ENCODE measurements at places on chromosomes 16 and 17.

- DNase-seq, result no peak
Measured at GRCh38 chr16:49986351-49987124, 38.5 kb upstream of the CNEP1R1 start.

- DNase-seq, result no peak
Measured at GRCh38 chr16:52603015-52603414, 56.1 kb upstream of the TOX3 start.

GRCh38 chr16:12584488-12585233 is 219.0 kb downstream of the CPPED1 start:
- no peak for DNase-seq

GRCh38 chr17:27540318-27541101 is 84.3 kb downstream of the KSR1 start:
- no peak for DNase-seq

GRCh38 chr16:13351181-13351580 is 449.8 kb downstream of the SHISA9 start:
- DNase-seq, result no peak

- DNase-seq, result no peak
Measured at GRCh38 chr17:55433629-55434422, 12.2 kb upstream of the MMD start.

GRCh38 chr16:27228621-27229501 is 25.5 kb downstream of the KDM8 start:
- no peak for DNase-seq

GRCh38 chr16:50699326-50700159 is 6.1 kb downstream of the NOD2 start:
- no peak for DNase-seq

DNA sequence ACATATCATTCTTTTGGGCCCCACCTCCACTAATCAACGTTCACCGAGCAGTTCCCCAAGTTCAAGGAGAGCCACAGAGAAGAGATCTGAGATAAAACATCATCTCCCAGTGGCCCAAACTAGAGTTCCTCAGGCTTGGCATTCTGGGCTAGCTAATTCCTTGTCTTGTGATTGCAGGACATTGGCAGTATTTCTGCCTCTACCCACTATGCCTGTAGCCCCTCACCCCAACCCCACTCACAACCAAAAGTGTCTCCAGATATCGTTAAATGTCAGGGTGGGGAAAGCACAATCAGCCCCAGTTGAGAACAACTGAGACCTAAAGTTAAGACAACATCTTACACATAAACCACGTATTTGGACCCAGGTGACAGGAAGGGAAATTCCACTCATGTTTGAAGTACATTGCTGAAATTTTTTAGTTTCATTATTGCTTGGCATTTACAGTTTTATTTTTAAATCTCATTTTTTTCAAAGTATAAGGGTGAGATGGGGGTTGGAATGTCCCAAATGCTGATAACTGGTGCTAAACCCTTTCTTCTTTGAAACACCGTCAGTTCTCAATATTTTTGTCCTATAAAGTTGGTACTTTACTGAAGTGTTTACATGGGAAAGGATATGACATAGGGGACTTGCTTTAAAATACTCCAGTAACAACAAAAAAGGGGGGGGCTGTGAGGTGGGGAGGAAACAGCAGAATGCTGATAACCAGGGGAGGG is 13.6 kb downstream of the ZC3H7A start:
- DNase-seq, result no peak

GRCh38 chr16:10945065-10945787 is 862 bp downstream of the CLEC16A start:
- no peak for DNase-seq

GRCh38 chr17:41625602-41626001 is 1.2 kb upstream of the KRT17 start:
- DNase-seq, result no peak

- DNase-seq, result no peak
Measured at GRCh38 chr16:86939609-86940008, 361.3 kb downstream of the FOXL1 start.

GRCh38 chr16:72179204-72179970 is 7.4 kb upstream of the PMFBP1 start:
- no peak for DNase-seq

DNA sequence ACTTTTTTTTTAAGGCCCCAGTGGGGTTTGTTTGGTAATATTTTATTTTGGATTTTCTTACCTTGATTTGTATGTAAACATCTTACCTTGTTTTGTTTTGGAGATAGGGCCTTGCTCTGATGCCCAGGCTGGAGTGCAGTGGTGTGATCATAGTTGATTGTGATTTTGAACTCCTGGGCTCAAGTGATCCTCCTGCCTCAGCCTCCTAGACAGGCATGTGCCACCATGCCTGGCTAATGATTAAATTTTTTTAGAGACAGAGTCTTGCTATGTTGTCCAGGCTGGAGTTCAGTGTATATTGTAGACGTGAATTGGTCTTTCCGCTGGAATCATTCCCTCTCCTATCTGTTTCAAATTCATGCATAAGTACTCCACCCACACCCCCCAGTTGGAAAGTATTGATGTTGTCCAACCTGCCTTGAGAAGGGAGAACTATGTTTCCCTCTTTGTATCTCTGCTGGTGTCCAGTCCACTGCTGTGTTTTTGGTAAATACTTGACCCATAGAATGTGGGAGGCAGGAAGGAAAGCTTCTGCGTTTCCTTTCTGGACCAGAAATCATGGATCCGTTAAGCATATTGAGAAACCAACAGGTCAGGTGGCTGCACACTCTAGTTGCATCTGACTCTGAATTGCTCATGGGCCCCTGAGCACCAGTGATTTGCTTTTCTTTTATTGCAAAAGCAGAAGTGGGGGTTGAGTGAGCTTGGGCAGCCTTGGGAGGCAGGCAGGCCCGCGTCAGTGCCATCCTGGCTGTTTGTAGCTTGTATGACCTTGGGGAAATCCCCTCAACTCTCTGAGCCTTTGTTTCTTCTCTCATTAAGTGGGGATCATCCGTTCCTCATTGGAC is 25.0 kb downstream of the RMI2 start:
- no peak for DNase-seq

DNA sequence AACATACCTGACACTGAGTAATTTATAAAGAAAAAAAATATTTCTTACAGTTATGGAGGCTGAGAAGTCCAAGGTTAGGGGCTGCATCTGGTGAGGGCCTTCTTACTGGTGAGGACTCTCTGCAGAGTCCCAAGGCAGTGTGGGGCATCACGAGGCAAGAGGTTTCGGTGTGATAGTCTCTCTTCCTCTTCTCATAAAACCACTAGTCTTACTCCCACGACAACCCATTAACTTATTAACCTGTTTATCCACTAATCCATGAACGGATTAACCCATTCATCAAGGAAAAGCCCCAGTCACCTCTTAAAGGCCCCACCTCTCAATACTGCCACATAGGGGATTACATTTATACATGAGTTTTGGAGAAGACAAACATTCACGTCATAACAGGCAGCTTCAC is 20.1 kb downstream of the CIITA start:
- DNase-seq, result no peak

DNA sequence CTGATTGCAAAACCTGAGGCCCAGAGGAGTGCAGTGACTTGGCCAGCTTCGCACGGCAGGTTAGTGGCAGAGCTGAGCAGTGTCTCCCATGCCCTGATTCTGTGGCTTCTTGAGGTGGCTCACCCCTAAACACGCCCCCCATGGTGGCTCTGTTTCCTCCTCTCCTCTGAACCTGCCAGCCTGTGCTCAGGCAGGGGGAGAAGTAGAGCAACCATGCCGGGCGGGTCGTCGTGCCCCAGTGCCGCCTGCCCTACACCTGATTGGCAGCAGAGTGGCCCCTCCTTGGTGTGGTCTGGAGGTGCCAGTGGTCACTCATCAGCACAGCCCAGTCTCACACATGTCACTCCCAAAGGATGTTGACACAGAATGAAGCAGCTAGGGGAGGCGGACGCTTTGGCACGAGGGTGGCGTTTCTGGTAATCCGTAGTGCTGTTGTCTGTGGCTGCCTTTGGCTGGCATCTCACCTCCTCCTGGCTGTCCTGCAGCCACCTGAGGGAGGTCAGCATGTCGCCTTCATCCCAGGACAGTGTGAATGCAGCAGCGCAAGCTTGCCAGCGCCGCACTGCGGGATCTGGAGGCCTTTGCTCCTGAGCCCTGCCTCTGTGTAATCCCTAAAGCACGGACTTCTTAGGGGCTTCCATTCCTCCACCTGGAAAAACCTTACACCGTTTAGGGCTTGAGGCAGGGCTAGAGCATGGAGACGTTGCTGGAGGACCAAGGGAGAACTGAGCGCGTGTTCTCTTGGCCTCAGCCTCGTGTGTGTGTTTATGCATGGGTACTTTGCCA is 294.7 kb downstream of the SEC14L1 start:
- DNase-seq, result no peak

DNA sequence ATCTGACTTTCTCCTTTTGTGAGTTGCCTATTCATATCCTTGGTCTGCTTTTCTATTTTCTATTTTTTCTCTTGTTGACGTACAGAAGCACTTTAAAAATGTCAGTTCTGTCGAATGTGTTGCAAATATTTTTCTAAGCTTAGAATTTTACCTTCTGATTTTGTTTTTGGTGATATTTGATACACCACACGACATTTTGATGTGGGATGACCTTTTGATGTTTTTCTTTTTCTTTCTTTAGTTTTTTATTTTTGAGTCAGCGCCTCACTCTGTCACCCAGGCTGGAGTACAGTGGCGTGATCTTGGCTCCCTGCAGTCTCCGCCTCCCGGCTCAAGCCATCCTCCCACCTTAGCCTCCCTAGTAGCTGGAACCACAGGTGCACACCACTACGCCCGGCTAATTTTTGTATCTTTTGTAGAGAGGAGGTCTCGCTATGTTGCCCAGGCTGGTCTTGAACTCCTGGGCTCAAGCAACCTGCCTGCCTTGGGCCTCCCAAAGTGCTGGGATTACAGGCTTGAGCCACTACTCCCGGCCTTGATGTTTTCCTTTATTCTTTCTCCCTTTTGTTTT is 39.6 kb downstream of the WSB1 start:
- DNase-seq, result no peak

- no peak for DNase-seq
Measured at GRCh38 chr16:8194794-8195193, 395.5 kb downstream of the TMEM114 start.

- DNase-seq, result no peak
Measured at GRCh38 chr17:31869797-31870568, 10.9 kb upstream of the COPRS start.

DNA sequence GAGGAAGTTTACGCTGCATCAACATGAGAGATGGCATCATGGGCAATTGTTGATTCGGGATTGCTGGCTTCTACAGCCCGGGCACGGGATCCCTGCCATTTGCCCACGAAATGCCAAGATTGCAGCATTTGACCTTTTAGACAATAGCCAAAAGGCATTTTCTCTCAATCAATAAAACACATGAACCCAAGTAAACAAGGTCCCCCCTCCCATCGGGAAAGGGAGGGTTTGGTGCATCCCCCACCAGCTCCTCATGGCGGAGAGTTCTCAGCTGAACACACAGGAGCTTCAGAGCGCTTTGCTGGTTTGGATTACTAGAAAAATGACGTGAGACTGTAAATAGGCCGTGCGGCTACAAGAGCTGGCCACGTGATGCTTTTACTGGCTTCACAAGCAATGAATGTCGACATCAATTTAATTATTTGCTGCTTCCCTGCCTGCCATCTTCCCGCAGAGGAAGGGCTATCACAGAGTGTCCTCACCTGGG is 147.6 kb downstream of the C16orf95 start:
- no peak for DNase-seq

DNA sequence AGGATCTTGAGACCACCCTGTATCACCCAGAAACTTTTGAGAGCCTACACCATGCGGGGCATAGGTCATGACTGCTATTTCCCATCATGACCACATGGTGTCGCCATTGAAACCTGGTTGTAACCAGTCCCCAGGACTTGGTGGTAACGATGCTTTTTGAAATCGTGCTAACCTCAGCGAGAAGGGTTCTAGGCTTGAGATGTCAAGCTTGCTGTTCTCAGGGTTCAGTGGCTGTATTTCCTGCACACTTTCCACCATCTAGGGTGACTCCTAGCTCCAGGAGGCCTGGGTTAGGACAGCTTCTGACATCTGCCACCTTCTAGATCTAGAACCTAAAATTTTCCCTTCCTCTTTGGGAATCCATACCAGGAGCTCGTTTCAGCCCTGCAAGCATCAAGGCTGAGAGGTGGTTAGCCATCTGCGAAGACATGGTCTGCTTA is 13.0 kb upstream of the SPNS3 start:
- peak; percentile 33 for DNase-seq

GRCh38 chr17:12982224-12982623 is 35.6 kb downstream of the ELAC2 start:
- no peak for DNase-seq

DNA sequence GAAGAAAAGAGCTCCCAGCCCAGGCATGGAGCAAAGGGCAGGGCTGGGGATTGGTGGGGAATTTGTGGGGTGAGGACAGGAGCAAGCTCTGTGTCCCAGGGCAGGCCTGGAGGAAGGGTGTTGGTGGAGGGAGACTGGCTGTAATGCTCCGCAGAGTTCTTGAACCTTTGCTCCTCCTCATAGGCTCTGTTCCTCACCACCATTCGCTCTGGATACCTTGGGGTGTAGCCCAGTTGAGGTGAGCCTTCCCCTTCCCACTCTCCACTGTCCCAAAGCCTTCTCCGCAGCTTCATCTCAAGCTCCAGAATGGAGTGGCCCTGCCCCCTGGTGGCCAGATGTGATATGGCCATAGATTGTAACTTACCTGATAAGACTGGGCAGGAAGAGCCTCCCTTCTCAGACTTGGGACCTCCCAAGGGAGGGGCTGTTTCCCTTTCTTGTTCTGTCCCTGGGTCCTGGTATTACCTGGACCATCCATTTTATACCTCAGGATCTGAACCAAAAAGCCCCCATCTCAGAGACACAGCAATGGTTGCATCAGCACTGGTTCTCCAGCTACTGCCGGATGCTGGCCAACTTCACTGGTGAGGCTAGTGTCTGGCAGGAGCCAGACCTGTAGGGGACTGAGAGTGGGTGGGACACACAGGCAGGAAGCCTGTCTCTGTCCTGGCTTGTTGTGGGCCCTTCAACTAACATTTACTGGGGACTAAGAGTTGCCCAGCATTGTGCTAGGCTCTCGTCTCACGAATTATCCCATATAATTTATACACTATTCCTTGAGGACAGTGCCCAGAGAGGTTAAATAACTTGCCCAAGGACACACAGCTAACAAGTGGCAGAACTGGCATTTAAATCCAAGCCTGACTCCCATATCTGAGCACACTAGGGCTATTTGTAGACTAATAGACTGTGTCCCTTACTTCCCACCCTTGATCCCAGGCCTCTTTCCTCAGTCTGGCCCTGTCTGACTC is 19.1 kb upstream of the STAC2 start:
- DNase-seq, result peak; percentile 88

- DNase-seq, result no peak
Measured at GRCh38 chr17:66814026-66814425, 20.9 kb upstream of the CACNG5 start.

DNA sequence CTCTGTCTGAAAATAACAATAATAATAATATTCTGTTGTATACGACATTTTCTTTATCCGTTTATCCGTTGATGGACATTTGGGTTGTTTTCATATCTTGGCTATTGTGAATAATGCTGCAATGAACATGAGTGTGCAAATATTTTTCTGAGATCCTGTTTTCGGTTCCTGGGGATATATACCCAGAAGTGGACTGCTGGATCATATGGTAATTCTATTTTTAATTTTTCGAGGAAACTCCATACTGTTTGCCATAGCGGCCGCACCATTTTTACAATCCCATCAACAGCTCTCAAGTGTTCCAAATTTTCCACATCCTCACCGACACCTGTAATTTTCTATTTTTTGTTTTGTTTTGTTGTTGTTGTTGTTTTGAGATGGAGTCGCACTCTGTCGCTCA is 5.3 kb upstream of the PRSS41 start:
- no peak for DNase-seq

Measured in stimulated activated CD8-positive, alpha-beta memory T cell treated with anti-CD3 and anti-CD28 coated beads, Interleukin-15, amount 100 ng/mL, for 1 hour (primary cell).